ENCODE measurements at places on chromosomes 11 and 22.

DNA sequence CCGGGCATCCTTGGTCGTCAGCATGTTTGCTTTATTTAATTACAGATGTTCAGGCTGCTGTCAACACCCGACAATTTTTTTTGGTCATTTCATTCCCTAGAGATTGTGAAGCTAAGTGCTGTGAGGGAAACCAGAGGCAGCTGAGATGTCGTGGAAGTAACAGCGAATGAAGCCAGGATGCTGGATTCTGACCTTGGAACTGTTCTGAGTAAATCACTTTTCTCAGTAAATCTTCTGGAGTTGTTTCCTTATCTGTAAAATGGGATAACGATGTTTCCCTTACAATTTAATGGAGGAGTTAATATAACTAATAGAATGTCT, 390 bp upstream of the CKAP5 start:
- no peak for DNase-seq

GRCh38 chr11:120581313-120581712, 69.8 kb downstream of the GRIK4 start:
- no peak for DNase-seq

- DNase-seq: no peak
Observed at GRCh38 chr11:6637871-6638270, 17.7 kb downstream of the DCHS1 start.

- DNase-seq: no peak
Observed at GRCh38 chr11:93194673-93195291, 3.0 kb downstream of the SLC36A4 start.

- no peak for DNase-seq
Observed at GRCh38 chr11:67516806-67517205, 6.4 kb downstream of the CABP2 start.

GRCh38 chr22:45238957-45239680, 1.6 kb downstream of the KIAA0930 start:
- peak; percentile 51 for DNase-seq

DNA sequence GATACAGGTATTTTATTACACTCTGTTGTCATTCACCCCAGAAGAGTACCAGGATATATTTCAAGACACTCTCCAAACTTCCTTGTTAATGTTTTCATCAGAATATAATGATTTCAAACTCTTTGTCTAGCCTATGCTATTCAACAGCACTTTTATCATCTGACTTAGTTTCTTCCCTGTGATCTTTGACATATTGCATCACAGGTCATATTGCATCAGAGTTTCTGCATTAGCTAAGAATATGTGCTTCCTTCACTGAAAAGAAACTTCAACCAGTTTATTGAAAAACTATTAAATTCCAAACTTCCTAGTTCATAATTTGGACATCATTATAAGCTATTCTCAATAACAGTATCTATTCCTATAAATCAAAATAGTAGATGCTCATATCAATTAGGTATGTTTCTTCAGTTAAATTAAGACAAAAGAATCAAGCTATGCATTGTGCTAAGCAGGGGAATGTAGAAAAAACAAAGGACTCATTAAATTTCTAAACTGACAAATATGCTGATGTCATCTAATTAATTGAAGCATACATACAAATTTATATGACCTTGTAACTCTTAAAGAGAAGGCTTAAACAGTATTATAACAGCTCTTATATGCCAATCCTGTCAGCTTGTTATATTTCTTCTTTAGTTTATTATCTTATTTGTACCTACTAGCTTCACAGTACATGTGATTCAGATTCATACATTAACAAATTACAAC, 361.8 kb upstream of the LUZP2 start:
- no peak for DNase-seq

GRCh38 chr11:18705651-18706281, 7.2 kb downstream of the TMEM86A start:
- DNase-seq: no peak

GRCh38 chr11:115148691-115149090, 355.5 kb downstream of the CADM1 start:
- DNase-seq: no peak

DNA sequence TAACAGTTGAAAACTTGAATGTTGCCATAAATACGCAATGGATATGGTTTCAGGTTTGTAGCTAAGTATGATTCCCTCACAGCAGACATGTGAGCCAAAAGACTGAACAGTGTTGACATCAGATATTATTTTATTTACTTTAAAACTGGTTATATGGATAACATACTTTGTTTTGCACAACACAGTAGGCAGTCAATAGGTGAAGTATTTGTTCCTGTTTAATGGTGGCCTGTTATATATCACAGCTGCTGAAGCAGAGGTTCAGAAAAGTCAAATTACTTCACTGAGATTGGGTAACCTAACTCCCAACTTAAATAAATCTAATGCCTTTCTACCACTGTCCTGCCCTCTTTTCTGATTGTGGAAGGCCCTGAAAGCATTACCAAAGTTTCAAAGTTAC, 44.6 kb downstream of the YAP1 start:
- DNase-seq: no peak

DNA sequence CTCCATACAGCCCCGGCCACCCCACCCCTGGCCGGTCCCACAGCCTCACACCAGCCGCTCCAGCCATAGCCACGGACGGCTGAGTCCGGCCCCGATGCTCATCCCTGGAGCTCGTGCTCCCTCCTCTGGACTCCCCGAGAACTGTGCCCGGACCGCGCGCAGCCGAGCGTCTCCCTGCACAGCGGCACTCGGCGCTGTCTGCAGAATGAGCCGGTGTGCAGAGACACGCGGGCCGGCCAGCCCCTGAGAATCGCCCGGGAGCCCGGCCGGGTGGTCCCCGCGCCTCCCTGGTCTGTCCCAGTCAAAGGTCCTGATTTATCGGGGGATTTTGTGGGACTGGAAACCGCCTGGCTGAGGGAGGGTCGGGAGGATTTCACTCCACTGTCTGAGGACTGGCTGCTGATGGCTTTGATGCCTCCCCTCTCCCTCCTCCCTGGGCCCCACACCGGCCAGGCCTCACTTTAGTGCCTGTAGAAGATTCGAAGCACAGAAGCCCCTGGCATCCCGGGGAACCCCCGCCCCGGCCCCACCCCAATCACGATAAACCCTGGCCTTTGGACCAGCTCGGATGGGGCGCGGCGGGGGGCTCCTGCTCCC, 102.7 kb downstream of the BRD1 start:
- peak; percentile 84 for DNase-seq

GRCh38 chr11:44985721-44986120, 35.0 kb upstream of the TP53I11 start:
- DNase-seq: no peak

DNA sequence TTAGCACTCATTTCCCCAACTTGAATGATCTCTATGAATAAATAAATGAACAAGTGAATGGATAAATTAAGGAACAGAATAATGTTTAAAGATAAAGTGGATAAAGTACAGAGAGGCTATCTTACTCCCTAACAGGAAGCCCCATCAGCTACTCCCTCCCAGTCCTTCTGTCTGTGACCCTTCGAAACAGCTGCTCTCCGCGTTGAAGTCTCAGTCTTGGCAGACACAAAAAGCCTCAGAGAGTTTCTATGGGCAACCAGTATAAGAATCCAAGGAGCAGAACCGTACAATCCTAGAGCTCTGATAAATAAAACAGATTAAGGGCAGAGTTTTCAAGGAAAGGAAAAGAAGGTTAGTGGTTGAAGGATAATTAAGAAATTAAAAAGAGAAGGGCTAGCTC, 35.0 kb downstream of the GUCY1A2 start:
- DNase-seq: no peak
